CD4-positive, alpha-beta T cell treated with Interleukin-15 for 4 hours (primary cell): ENCODE measurements at places on chromosomes 13 and 19.
A peak's percentile ranks its signal among the peaks of the same experiment; 100 is the strongest.

GRCh38 chr13:63287926-63288325 lies 1872.3 kb upstream of the PCDH20 start:
- no peak for DNase-seq

GRCh38 chr19:8615813-8616596 lies 5.5 kb upstream of the ADAMTS10 start:
- peak; percentile 60 for DNase-seq

DNA sequence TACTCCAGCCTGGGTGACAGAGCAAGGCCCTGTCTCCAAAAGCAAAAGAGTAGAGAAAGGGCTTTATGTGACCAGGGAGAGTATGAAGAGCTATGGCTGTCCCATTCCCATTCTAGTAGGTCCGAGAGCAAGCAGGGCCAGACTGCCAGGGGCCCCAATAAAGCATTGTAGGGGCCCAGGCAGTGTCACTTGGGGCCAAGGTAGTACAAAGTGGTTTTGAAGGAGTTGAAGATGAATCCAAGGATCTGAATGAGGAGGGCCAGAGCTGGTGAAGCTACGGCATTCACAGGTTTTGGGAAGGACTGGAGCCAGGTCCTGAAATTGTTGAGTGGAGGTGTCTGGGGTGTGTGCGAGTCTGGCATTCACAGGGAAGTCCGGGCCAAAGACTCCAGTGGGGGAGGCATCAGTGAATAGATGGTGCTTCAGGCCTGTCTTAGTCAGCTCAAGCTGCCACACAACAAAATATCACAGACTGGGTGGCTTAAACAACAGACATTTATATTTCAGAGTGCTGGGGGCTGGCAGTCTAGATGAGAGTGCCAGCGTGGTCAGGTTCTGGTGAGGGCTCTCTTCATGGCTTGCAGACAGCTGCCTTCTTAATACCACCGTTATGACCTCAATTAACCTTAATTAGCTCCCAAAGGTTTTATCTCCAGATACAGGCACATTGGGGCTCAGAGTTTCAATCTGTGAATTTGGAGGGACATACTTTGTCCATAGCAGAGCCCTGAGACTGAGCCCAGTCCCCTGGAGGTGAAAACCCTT lies 9.9 kb downstream of the NACC1 start:
- DNase-seq, result no peak

DNA sequence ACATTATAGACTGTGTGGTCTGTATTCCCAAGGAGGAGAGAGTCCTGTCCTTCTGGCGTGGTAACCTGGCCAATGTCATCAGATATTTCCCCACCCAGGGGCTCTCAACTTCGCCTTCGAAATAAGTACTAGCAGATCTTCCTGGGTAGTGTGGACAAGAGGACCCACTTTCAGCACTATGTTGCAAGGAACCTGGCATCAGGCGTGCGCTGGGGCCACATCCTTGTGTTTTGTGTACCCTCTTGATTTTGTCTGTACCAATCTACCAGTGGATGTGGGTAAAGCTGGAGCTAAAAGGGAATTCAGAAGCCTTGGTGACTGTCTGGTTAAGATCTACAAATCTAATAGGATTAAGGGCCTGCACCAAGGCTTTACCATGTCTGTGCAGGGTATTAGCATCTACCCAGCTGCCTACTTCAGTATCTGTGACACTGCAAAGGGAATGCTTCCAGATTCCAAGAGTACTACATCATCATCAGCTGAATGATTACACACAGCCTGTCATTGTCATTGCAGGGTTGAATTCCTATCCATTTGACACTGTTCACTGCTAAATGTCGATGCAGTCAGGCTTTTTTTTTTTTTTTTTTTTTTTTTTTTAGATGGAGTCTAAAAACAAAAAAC lies 148.0 kb downstream of the PRR20E start:
- no peak for DNase-seq

DNA sequence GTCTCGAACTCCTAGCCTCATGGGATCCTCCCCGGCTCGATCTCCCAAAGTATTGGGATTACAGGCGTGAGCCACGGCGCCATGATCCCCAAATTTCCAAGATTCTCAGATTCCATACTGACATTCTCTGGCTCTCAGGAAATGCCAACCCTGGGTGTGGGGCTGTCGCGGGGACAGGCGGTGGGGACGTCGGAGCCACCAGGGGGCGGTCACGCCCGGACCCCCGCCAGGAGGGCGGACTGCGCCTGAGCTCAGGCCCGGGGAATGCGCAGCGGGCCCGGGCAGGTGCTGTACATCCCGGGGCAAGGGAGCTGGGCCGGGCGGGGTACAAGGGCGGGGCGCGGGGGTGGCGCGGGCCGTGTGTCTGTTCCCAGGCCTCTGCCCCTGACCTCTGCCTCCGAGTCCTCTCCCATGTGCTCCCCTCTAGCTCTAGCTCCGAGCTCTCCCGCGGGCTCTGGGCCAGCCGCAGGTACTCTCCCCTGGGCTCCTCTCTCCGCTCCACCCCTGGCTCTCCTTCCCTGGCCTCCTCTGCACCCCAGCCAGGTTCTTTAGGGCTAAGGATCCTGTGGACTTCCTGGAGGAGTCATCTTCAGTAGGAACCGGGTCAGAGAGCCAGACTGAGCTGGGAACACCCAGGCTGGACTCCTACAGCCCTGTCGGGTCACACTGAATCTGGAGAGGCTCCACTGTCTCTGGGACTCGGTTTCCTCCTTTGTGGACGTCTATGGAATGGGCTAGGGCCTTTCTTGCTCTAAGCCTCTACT lies 2.4 kb downstream of the PPP1R13L start:
- no peak for DNase-seq

- DNase-seq, result no peak
Measured at GRCh38 chr13:66556306-66556705, 673.8 kb downstream of the PCDH9 start.

DNA sequence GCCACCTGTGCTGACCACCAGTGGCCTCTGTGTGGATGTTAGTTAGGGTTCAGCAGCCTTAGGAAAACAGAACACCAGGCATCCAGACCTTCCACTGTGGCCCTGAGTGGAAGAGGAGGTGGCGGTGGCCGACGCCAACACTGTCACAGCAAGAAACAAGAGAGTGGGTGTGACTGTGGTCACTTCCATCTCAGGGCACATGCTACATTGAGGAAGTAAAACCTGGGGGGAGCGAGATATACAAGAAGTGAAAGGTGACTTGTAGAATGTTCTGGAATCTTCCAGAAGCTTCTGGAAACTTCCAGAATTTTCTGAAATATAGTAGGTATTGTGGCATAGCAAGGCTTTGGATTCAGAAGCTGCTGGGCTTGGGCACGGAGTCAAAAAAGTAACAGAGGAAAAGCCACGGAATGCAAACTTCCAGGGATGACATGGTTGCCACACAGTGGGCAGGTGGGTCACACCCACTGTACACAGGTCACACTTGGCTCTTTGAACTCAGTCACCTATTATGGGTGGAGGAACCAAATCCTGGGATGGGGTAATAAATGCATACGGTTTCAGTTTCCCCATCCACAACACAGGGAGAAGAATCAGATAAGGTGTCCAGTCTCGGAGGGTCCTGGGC lies 24.3 kb downstream of the GNG7 start:
- no peak for DNase-seq

DNA sequence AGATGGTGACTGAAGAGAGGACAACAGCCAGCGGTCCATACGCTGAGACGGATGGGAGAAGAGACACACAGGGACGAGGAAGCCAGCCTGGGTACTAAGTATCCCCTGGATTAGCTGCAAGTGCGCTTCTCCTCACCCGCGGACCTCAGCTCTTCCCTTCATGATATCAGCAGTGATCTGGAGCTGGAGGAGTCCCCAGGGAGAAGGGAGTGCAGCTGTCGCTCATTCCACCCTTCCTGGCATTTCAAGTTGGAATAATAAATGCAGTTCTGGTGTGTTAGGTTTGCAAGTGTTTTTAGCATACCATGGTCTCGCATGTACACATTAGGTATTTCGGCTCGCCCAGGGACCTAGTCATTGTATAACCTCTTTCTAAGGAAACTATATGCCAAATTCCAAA lies 88.5 kb upstream of the C1QTNF9B start:
- no peak for DNase-seq

- no peak for DNase-seq
Measured at GRCh38 chr19:45650722-45651121, 11.5 kb upstream of the EML2 start.

DNA sequence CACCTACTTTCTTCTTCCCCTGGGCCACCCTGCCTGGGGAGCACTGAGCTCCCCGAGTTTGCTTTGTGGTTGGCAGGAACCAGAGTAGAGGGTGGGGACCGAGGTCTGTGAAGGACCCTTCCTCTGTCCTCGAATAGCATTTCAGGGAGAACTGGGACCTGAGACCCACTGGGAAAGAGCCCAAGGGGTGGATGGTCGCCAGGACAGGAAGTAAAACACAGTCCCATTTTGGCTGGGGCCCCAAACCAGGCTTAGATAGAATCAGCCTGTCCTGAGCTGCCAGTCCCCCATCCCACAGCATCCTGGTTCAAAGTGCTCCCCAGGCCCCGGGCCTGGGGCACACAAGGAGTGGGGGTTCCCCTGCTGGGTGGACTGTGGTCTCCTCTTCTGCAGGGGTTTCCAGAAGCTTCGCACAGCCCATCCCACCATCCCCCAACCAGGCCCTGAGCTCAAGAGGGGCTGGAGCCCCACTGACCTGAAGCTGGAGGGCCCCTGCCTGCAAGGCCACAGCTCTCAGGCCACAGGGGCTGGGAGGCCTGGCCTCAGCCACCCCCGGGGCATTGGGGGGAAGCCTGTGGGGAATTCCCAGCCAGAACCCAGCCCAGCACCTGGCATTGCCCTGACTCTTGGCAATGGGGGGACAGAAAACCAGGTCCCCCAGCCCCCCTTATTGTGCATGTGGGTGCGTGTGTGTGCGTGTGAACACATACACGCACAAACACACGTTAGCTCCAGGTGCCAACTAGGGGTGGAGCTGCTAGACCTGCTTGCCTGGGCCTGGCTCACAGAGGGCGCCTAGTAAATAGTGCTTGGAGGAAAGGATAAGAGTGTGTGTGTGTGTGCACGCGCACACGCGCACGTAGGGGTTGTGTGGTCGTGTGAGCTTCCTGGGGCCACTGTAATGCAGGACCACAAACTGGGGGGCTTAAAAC lies 995 bp upstream of the MKNK2 start:
- DNase-seq, result peak; percentile 61

GRCh38 chr13:95474992-95475391 lies 77.5 kb upstream of the CLDN10 start:
- no peak for DNase-seq

DNA sequence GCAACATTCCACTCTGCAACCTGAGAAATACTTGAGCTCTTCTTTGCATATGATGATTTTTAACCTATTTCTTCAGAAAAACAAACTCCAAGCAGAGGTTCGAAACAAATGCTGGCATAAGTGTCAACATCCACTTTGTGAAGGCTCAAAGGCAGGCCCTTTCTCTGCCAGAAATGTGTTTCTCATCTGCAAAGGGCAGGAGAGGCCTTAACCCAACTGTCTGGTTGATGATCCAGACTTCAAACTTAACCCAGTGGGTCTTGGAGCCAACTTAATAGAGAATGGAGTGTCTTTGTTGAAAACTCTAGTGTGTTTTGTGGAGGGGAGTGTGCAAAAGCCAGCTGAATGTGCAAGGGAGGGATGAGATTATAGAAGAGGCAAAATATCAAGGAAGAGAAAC lies 28.3 kb upstream of the ZNF507 start:
- no peak for DNase-seq

- DNase-seq, result no peak
Measured at GRCh38 chr19:34794066-34794960, 21.3 kb upstream of the ZNF599 start.

GRCh38 chr13:76489274-76489673 lies 396.9 kb downstream of the KCTD12 start:
- DNase-seq, result no peak

GRCh38 chr19:41928221-41928683 lies at the start of gene ERFL:
TSS of gene ERFL (minus strand) at chr19:41928449. CDS start at chr19:41912919, 15,530 bp downstream.
- no peak for DNase-seq

DNA sequence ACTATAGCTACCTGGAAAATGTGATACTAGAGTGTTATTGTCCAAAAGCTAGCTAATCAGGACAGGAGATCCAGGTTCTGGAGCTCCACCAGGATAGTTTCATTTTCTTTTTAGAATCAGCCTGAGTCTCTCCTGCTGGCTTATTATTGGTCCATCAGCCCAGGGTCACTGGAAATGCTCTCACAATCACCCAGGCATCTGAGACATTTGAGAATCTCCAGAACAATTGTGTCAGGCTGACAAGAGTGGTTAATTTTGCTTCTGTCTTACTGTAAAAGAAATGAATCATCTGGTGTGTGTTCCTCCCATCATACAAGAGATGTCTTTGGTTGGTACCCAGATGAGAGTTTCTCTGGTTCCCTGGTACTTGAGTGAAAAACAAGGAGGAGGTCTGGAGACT lies 43.6 kb upstream of the ZNF681 start:
- peak; percentile 17 for DNase-seq

DNA sequence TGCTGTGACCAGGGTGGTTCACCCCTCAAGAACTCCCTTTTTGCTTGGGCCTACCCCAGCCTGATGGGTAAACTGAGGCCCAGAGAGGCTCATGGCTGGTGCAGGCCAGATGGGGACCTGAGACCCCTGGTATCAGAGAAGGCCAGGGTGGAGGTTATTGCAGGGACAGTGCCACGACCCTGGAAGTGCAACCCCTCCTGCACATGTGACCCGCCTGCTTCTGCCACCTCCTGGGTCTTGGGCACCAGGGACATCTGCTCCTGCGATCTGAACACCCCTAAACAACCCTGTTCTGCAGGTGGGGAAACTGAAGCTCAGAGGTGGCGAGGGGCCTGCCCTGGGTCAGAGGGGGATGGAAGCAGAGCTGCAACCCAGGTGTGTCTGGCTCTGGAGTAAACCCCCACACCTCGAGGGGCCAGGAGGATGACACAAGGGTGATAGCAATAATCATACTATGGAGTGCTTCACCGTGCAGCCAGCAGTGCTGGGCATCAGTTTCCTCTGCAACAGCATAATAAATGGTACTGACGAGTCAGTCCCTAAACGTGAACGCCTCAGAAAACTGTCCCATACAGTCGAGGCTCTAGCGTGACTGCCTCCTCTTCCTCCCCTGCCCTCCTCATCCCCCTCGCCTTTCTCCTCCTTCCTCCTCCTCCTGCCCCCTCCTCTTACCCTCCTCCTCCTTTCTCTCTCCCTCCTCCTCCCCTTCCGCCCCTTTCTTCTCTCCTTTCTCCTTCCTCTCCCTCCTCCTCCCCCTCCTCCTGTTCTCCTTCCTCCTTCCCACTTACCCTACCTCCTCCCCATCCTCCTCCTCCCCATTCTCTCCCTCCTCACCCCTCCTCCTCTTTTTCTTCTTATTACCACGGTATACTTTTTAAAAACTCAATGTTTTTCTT lies 4.3 kb downstream of the YJEFN3 start:
- DNase-seq, result no peak

DNA sequence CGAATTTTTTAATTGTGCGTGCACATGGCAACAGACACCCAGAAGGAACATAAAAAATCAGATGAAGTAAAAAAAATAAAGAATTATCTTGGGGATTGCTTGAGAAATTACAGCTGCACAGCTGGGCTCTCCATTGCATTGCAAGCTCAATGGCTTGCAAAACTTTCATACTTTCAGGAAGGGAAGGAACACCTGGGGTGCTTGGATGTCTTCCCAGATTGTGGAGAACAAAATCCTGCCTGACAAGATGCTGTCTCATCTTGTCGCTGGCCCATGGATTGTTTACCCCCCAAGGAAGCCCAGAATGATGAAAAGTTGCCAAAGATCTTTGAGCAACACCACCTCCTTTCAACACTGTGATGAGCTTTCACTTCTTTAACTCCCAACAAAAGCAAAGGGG lies 11.0 kb upstream of the CASP14 start:
- no peak for DNase-seq

- no peak for DNase-seq
Measured at GRCh38 chr13:42001580-42001979, 40.7 kb upstream of the VWA8 start.
